ENCODE measurements at places on chromosomes 11 and 22.

DNA sequence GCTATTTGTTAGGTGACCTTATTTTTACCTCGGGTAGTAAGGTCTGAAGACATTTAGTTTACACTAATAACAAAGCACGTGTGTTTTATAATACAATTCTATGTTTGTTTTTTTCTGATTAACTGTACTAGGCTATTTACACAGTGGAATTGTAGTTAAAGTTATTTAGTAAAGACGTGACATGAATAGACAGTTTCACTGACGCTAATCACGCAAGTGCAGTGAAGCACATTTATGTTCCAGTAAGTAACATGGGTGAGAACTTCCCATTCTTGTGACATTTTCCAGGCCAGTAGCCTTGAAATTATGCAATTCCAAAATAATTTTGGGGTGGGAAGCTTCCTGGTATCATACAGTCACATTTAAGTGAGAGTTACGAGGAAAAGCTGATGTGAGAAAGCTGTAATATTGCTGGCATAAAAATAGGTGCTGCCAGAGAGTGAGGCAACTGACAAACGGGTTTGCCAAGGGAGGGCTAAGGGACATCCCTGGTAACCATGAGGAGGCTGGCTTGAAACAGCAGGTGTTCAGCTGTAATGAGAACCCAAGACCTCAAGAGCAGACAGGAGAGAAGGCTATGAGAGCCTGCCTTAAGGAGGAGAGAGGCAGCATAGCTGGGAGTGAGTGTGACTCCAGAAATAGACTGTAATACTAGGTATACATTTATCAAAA is 378.8 kb downstream of the DCDC1 start:
- no peaks in the 10 kb centered on the region for H3K4me1 ChIP-seq
- H3K27ac ChIP-seq = no peak overlapping the region
- no peaks in the 10 kb centered on the region for H3K36me3 ChIP-seq
- H3K4me3 ChIP-seq = no peak overlapping the region

- peaks cover 33% of the 10 kb centered on the region for H3K27me3 ChIP-seq
- no peak overlapping the region for H3K27ac ChIP-seq
- no peaks in the 10 kb centered on the region for H3K36me3 ChIP-seq
- H3K4me1 ChIP-seq = no peaks in the 10 kb centered on the region
- no peak for DNase-seq
- no peak overlapping the region for H3K4me3 ChIP-seq
Observed at GRCh38 chr22:26322179-26322905, 106.7 kb upstream of the ASPHD2 start.

DNA sequence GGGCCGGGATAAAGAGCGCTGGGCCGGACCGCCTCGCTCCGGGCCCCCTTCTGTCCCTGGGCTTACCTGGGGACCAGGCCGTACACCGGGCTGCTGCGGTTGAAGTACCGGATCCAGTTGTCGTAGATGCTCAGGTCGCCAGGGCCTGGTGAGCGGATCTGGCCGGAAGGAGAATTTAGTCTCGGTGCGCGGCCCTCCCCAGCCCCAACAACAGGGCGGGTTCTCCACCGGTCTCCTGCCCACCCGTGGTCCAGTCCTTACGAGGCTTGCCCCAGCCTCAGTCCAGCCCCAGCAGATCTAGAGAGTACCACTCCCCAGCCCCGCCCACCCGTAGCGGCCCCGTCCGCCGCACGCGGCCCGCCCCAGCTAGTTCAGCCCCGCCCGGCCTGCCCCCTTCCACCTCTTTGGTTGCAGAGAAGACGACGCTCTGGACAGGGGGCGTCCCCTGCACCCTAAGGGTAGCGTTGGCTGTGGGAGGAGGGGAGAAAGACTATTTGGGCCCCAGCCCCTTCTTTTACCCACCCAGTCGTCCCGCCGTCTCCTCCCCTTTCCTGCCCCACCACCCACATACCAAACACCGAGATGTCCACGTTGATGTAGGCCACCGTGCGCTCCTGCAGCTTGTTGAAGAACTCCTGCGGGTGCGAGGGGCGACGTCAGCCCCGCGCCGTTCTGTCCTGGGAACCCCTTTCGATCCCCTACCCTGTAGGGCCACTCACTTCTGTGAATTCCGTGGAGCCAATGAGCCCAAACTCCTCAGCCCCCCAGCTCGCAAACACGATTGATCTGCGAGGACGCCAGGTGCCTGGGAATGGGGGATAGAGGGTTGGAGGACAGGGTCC is 6.8 kb downstream of the SAC3D1 start:
- no peaks in the 10 kb centered on the region for H3K4me1 ChIP-seq
- no peak for DNase-seq
- H3K27me3 ChIP-seq = peaks cover 4% of the 10 kb centered on the region
- no peak overlapping the region for H3K27ac ChIP-seq
- H3K36me3 ChIP-seq = peaks cover 6% of the 10 kb centered on the region

DNA sequence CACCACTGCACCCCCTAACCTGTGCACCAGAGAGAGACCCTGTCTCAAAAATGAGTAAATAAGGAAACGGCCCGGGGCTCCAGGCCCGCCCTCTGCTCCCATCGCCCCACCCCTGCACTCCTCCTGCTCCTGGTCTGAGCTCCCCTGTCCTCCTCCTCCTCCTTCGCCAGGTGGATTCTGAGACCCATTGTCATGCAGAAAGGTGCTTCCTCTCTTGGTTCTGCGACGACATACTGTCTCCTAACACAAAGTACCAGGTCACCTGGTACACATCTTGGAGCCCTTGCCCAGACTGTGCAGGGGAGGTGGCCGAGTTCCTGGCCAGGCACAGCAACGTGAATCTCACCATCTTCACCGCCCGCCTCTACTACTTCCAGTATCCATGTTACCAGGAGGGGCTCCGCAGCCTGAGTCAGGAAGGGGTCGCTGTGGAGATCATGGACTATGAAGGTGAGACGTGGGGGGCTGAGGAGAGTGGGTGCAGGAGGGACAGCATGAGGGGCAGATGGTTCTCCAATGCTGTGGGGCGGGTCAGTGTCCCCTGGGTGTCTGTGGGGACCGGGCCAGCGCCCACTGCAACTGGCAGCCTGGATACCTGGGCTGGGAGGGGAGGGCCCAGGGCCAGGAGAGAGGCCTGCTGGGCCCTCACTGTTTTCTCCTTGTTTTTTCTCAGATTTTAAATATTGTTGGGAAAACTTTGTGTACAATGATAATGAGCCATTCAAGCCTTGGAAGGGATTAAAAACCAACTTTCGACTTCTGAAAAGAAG is 3.1 kb upstream of the APOBEC3D start:
- DNase-seq = no peak
- no peaks in the 10 kb centered on the region for H3K36me3 ChIP-seq
- peak overlapping the region; percentile 65 for H3K4me3 ChIP-seq
- H3K27me3 ChIP-seq = no peaks in the 10 kb centered on the region
- H3K4me1 ChIP-seq = peaks cover 42% of the 10 kb centered on the region
